ENCODE measurements at places on chromosomes 12 and 14. TPM values are rescaled to one million over a fixed set of nuclear protein-coding genes. Genes with fewer than 3 reads are reported as not detected.

Gene DBX2
- polyA plus RNA-seq, result 0.24 TPM

Gene INSM2
- 0.05 TPM for polyA plus RNA-seq

Gene SLC41A2
- 4.3 TPM for polyA plus RNA-seq

Gene TAS2R7
- not detected for polyA plus RNA-seq

Gene FAM90A1
- 1.5 TPM for polyA plus RNA-seq

DNA sequence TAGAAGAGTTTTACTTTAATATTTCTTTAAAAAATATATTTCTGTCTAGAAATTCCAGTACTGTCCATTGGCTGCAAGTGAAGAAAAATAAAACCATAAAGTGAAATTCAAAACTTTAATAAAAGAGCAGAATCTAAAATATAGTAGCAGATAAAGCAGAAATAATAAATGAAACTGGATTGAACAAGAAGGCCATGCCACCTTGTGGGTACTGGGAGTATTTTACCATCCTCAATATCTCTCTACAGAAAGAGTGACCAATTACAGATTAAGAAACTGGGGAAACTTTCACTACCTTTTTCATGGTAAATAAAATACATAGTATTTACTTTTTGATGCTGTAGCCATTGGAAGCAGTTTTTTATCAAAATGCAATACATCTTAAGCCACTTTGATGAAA, 220.5 kb downstream of the BCAT1 start:
- no peak for DNase-seq

GRCh38 chr12:4985820-4986219, 57.9 kb upstream of the KCNA5 start:
- DNase-seq, result no peak

DNA sequence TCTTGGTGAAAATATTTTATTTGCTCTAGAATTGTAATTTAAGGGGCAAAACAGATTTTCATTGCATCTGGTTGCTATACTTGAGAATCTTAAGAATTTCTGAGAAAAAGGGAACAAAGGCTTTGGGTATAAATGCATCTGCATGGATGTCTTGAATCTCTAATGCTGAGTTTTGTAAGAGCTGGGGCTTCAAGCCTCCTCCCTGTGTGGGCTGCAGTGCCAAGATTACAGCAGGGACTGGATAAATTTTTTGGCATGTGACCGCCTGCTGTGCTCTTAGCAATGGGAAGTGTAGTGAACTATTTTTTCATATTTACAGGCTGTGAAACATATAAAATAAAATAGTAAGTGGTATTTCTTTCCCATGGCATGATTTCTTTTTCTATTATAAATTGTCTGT, 70.0 kb downstream of the SLC38A6 start:
- DNase-seq, result no peak

GRCh38 chr12:26564391-26564790, 268.6 kb downstream of the ITPR2 start:
- no peak for DNase-seq

- DNase-seq, result no peak
These were observed 45.0 kb downstream of the NOPCHAP1 start for GRCh38 chr12:105030820-105031807.

GRCh38 chr12:38904537-38905479, 583 bp downstream of the CPNE8 start:
- DNase-seq, result peak; percentile 29

DNA sequence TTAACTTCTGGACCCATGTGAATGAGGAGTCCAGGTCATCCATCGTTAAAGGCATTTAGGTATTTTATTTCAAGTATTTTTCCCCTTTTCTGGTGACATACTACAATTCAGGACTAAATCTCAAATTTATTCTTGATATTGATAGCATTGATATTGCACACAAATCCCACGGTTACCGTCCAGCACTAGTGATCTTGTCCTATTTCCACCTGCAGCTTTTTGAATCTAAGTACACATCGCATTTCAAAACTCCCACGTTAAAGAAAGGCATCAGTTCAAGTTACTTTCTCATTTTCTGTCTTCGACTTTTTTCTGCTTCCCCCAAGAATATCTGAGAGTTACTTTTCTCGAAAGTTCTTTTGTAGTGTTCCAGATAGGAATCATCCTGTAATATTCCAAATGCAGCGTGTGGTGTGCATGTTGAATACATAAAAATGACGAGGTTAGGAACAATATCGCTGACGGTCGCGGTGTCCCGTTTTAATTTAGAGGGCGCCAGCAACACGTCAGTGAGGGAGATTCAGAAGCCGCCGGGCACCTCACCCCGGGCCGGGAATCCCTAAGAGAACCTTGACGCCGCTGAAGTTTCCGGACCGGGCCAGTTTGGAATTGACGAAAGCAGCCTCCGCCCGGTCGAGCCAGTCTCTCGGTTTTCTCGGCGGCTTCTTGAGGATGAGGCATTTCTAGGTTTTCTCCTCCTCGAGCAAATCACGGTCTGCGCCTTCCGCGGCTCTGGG, 569 bp upstream of the RGS6 start:
- no peak for DNase-seq

DNA sequence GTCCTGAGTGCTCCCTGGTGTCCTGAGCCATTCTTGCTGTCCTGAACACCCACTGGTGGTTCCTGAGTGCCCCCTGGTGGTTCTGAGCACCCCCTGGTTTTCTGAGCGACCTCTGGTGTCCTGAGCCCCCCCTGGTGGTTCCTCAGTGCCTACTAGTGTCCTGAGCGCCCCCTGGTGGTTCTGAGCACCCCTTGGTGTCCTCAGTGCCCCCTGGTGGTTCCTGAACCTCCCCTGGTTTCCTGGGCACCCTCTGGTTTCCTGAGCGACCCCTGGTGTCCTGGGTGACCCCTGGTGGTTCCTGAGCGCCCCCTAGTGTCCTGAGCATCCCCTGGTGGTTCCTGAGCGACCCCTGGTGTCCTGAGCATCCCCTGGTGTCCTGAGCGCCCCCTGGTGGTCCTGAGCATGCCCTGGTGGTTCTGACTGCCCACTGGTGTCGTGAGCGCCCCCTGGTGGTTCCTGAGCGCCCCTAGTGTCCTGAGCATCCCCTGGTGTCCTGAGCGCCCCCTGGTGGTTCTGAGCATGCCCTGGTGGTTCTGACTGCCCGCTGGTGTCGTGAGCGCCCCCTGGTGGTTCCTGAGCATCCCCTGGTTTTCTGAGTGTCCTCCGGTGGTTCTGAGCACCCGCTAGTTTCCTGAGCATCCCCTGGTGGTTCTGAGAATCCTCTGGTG, 473.1 kb downstream of the TMEM121 start:
- DNase-seq, result no peak

DNA sequence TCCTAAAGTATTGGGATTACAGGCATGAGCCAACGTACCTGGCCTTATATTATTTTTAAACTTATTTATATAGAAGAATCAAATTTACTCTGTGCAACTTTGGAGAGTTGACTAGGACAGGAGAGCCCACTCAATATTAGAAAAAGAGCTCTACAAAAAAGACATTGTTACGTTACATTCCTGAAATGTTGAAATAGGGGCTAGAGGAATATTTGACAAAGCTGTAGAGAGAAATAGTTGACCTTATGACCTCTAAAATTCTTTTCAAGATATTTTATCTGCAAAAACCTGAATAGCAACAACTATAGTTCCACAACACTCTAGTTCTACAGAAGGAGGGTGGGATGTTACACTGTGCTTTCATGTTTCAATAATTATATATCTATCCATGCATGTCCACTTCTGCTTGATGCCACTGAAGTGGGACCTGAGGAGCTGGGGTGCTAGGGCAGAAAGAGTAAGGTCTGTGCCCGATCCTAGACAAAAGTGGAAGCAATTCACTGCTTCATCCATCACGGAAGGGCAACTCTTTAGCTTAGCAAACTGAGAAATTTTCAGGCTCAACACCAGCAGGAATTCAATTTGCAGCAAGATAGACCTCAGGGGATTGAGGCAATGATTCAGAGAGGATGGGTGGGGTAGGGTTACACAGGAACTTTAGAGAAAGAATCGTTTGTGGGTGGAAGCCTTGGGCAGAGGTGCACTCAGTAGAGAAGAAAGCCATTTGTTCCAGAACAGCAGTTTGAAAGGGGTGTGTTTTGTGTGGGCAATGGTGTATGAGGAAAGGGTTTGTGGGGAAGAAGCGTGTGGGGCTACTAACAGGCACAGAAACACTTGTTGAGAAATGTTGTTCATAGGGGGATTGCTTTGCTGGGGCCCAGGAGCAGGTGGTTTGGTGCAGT, 16.0 kb upstream of the RNASE10 start:
- no peak for DNase-seq

DNA sequence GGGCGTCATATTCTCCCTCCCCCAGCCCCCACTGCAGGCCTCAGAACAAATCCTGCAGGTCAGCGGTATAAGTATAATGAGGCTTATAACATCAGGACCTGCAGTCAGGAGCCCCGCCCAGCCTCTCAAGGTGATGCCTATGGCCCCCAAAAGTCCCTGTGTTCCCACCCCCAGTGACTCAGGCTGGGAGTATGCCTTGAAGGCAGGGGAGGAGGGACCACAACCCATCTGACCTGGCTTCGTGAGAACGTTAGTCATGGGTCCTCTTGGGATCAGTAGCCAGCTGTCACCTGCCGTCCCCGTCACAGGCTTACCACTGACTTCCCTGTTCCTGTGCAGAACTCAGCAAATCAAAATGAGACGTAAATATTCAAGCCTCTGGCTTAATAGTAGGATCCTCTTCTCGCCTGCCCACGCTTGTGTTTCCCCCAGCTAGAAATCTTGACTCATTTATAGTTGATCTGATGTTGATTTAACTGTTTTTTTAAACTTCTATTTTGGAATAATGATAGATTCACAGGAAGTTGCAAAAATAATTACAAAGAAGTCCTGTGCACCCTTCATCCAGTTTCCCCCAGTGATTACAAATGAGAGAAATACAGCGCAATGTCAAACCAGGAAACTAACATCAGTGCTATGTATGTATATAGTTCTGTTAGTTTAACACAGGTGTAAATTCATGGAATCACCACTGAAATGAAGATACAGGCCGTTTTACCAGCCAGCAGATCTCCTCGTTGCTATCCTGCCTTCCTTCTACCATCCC, 107.5 kb downstream of the ADGRD1 start:
- DNase-seq, result no peak

GRCh38 chr14:45267071-45267470, 14.1 kb upstream of the MIS18BP1 start:
- no peak for DNase-seq

DNA sequence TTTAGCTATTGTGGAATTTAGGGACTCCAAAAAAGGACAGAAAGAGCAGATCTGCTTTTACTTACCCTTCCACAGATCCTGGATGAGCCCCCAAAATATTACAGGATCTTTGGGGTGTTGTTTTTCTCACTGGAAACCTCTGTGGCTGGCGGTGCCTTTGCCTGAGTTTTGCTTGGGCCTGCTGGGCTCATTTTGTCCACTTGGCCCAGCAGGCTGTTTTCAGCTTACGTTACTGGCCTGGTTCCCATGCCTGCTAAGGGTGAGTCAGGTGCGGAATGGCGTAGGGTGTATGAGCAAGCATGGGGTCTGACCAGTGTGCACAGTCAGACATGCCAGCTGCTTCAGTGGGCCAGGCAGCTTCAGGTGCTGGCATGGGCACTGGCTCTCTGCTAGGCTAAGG, 45.8 kb downstream of the HSD17B6 start:
- DNase-seq, result no peak
